D341Med (cell line): ENCODE measurements at places on chromosomes 3 and 15.

DNA sequence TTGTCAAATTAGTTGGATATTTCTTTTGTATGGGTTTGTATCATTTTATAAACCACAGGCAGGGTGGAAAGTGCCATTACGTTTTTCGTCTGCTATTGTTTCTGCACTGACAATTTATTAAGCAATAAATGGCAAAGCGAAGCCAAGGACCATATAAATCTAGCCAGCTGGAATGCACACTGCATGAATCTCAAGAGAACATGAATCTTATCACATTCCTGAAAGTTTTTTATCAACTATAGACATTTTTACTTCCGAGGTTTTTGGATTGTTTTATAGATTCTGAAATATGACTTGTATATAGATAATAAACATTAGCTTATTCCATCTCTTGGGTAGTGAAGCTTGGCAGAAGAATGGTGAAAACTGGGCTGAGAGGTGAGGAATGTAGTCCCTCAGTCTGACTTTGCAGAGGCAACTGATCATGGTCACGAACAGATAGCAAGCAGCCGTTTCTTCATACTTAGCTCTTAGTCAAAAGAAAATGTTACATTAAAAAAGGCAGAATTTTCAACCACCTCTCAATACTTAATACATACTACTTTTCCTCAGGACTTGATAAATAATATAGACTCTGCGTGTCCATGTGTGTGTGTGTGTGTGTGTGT lies 102.7 kb downstream of the OSBPL10 start:
- no peak for DNase-seq

DNA sequence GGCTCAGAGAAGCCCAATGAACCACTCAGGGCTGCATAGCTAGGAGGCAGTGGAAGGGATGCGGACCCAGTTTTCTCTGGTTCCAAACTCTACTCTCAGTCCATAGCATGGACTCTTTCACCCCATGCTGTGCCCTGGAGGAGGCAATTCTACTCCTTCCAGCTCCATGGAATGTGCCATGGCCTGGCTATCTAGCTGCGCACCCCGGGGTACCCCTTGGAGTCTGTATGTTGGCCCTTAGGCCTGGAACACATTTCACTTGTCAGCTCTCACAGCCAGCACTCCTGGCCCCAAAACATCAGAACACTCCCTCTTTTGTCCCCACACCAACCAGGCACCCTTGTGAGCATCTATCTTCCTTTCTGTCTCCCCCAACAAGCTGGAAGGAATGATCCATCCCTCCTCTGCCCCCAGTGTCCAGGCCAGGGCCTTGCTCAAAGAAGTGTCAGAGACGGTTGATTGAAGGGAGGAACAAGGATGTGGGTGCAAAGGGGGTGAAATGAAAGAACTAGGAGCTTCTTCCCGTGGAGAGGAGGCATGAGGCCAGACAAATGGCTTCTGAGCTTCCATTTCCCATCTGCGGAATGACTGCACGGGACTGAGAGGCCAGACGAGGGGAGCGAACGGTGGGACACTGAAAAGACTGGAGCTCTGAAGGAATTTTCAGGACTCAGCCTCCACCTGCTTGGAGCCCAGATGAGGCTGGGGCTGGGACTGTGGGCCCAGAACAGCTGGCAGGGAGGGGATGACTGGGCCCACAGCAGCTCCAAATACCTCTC lies 2.8 kb downstream of the PRSS50 start:
- DNase-seq, result no peak

DNA sequence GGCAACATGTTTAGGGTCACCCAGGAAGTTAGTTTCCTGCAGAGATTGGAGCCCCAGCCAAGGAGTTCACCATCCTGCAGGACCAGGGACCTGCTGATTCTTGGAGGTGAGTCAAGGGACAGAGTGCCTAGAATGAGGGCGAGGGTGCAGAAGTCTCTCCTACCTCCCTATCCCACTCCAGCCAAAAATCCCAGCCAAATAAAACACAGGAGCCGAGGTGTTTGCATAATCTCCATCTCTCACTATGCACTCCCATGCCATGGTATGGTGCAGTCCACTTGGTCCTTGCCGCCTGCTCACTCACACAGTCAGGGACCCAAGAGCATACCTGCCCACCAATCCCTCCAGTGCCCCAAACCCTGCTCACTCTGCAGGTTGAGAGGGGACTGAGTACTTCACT lies 294.2 kb downstream of the UACA start:
- DNase-seq, result no peak

DNA sequence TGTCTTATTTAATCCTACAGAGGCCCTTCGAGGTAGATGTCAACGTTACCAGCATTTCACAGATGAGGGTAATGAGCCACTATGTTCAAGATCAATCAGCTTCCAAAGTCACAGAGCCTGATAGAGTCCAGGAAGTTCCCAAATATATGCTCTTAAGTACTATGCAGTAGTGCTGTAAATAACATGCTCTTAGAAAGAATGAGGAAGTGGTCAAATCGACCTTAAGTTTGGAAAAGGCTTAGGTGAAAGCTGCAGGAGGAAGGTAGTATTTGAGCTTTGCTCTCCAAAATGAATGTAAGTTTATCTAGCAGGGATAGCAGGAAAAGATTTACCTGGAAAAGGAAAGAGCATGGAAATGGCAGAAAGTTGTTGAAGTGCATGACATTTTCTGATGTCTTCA lies 234.0 kb downstream of the RBMS3 start:
- no peak for DNase-seq

- no peak for DNase-seq
These were observed 32.9 kb upstream of the FBLN2 start for GRCh38 chr3:13515786-13516759.

DNA sequence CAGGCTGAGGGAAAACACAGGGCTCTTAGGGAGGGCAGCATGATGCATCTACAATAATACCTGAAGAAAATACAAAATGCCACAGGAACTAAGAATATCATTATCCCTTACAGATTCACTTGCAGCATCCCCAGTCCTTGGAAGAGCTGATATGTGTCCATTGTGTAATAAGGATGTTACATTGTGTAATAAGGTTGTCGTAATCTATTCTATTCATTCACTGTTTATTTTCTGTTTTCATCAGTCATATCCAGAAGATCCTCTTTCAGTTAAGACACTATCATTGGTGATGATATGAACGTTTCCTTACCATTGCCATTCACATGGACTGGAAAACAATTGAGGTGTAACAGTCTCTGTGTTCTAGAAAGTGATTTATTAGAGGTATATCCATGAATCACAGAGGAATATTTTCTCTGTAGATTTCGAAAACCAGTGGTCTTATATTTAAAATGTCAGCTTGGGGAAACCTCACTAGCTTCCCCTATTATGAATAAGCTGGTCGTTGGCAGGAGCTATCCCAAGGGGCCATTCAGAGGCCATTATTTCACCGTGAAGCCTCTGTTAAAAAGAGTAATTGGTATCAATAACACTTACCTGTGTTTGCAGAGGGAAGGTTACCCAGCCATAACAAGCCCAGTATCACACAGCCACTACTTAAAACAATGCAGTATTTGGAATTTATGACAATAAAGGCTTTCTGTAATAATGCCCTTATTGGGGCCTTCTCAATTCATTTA lies 241.1 kb downstream of the ZNF385D start:
- DNase-seq, result no peak
